Astrocyte (in vitro differentiated cells and primary cell): ENCODE measurements at places on chromosomes 7 and 10. TPM values are rescaled to one million over a fixed set of nuclear protein-coding genes. Genes with fewer than 3 reads are reported as not detected.
A peak's percentile ranks its signal among the peaks of the same experiment; 100 is the strongest.

Gene INMT
- total RNA-seq = 0.09 TPM in 1 of 2 replicates, not detected in the other

Gene FAM25G
- total RNA-seq = not detected in 2 replicates

Gene SYCE1
- total RNA-seq = 0.23 TPM in 1 of 2 replicates, not detected in the other

Gene OGDHL
- 1.2 and 1.9 TPM in 2 replicates for total RNA-seq

Gene CFTR
- total RNA-seq = 0.38 and 2.5 TPM in 2 replicates

Gene ACBD7
- 0.36 and 0.79 TPM in 2 replicates for total RNA-seq

Gene PTN
- 11.1 and 17.2 TPM in 2 replicates for total RNA-seq

Gene LRCH4
- 52.7 and 62.5 TPM in 2 replicates for total RNA-seq

Gene HTRA1
- 34.9 and 89.8 TPM in 2 replicates for total RNA-seq

Gene ARHGAP19
- total RNA-seq = 9.0 and 9.2 TPM in 2 replicates

- H3K27ac ChIP-seq = peak overlapping the region; percentile 20
- no peak overlapping the region for H3K4me3 ChIP-seq
- DNase-seq = no peak
- H3K4me1 ChIP-seq = peaks cover 25% of the 10 kb centered on the region
- H3K27me3 ChIP-seq = no peaks in the 10 kb centered on the region
- peaks cover 68% of the 10 kb centered on the region for H3K36me3 ChIP-seq
These were observed 29.0 kb upstream of the DAGLB start for GRCh38 chr7:6476596-6477317.

GRCh38 chr10:43375401-43376020 is 4.1 kb downstream of the FXYD4 start:
- no peaks in the 10 kb centered on the region for H3K36me3 ChIP-seq
- no peak overlapping the region for H3K27ac ChIP-seq
- no peaks in the 10 kb centered on the region for H3K27me3 ChIP-seq
- H3K4me3 ChIP-seq = no peak overlapping the region

DNA sequence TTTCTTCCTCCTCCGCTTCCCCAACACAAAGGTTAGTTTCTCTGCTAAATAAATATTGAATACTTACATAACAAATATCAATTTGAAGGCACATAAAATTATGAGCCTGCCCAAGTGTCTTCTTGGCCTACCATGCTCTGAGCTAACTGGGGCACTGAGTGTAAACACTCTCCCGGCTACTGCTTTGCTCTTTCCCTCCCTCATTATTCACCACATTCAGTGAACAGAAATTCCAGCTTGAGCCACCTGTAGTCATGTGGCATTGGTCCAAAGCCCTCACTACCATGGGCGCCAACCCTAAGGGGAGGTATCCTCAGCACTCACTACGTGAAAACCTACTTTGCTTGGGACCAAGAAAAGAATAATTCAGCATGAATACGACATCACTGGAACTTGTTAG is 409.0 kb downstream of the KCNMA1 start:
- no peak overlapping the region for H3K27ac ChIP-seq
- no peaks in the 10 kb centered on the region for H3K36me3 ChIP-seq
- no peak overlapping the region for H3K4me3 ChIP-seq

GRCh38 chr7:41652267-41652666 is 50.6 kb downstream of the INHBA start:
- H3K4me1 ChIP-seq = no peaks in the 10 kb centered on the region
- H3K27ac ChIP-seq = no peak overlapping the region
- no peak for DNase-seq
- H3K36me3 ChIP-seq = no peaks in the 10 kb centered on the region
- H3K4me3 ChIP-seq = no peak overlapping the region
- H3K27me3 ChIP-seq = no peaks in the 10 kb centered on the region

GRCh38 chr10:78296785-78297184 is 263.1 kb downstream of the RPS24 start:
- no peaks in the 10 kb centered on the region for H3K36me3 ChIP-seq
- peaks cover 5% of the 10 kb centered on the region for H3K27me3 ChIP-seq
- no peak overlapping the region for H3K4me3 ChIP-seq
- no peaks in the 10 kb centered on the region for H3K4me1 ChIP-seq
- no peak for DNase-seq

DNA sequence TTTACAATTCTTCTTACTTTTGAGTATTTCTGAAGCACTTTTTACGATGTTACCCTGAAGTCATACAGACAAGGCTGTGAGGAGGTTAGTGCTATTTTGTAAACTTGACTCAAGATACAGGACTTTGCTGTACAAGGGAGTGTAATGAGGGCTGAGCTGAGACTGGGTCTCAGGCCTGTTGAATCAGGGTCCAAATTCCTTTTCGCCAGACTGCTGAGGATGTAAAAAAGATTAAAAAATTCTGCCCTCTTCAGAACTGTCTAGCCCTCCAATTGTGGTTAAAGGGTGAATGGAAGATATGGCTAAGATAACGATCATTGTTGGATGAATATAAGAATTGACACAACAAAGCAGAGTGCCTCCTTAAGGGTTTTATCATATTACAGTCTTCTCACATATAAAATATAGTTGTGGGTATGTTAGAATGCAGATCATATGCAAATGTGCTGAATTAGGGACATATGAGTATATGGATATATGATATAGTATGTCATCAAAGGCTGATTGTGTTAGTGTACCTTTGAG is 165.4 kb downstream of the SUGCT start:
- no peaks in the 10 kb centered on the region for H3K36me3 ChIP-seq
- H3K27me3 ChIP-seq = no peaks in the 10 kb centered on the region
- H3K27ac ChIP-seq = peak overlapping the region; percentile 98
- no peak overlapping the region for H3K4me3 ChIP-seq

GRCh38 chr10:23364378-23364777 is 19.8 kb upstream of the C10orf67 start:
- DNase-seq = no peak
- H3K36me3 ChIP-seq = no peaks in the 10 kb centered on the region

GRCh38 chr10:99429517-99430095 is 818 bp downstream of the GOT1 start:
- no peaks in the 10 kb centered on the region for H3K27me3 ChIP-seq
- H3K27ac ChIP-seq = peak overlapping the region; percentile 67
- no peak for DNase-seq
- H3K36me3 ChIP-seq = peaks cover 6% of the 10 kb centered on the region

DNA sequence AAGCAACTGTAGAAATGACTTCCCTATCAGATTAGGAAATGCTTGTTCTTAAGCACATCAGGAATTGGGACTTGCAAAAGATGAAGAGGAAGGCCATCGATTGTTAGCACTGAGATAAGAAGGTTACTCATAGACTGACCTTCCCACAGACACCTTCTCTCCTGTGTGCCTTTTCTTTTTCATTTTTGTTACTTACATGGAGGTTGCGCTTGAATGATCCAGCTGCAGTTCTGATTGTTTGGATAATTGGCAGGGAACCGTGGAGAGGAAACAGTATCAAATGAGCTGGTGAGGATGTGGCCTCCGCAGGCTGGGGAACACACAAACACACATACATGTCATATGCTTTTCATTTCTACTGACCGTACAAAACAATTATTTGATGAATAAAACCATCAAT is 134.9 kb upstream of the RSU1 start:
- H3K36me3 ChIP-seq = no peaks in the 10 kb centered on the region
- peak overlapping the region; percentile 70 for H3K27ac ChIP-seq
- no peak overlapping the region for H3K4me3 ChIP-seq
- DNase-seq = no peak
- H3K4me1 ChIP-seq = peaks cover 22% of the 10 kb centered on the region

- no peaks in the 10 kb centered on the region for H3K27me3 ChIP-seq
- no peaks in the 10 kb centered on the region for H3K36me3 ChIP-seq
These were observed 247.1 kb downstream of the COBL start for GRCh38 chr7:51069411-51070083.

DNA sequence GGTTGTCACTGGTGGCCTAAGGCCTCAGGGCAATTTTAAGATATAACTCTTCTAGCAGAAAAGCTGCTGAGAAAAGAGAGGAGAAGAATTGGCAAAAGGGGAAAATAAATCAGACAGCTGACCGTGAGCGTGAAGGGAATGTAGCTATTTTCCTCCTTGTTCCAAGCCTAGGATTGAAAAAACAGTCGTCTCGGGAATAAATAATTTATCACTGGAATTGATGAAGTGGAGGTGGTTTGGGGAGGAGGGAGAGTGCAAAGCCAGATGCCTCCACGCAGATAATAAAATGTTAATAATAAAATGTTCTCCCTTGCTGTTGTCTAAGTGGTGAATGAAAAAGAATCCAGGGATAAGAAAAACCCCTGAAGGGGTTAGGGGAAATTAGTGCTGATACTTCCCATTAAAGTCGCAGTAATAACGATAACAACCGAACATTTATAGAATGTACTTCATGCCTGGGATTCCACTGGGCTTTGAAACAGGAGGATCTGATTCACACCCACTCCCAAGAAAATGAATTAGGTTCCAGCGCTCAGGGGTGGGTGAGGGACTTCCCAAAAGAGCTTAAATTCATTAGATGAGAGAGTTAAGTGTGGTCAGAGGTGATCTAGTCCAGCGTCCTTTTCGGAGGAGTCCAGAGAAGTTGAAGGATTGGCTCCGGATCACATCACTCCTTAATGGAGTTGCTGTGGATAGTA is 27.3 kb downstream of the BAMBI start:
- no peaks in the 10 kb centered on the region for H3K36me3 ChIP-seq
- H3K4me1 ChIP-seq = no peaks in the 10 kb centered on the region
- no peaks in the 10 kb centered on the region for H3K27me3 ChIP-seq

DNA sequence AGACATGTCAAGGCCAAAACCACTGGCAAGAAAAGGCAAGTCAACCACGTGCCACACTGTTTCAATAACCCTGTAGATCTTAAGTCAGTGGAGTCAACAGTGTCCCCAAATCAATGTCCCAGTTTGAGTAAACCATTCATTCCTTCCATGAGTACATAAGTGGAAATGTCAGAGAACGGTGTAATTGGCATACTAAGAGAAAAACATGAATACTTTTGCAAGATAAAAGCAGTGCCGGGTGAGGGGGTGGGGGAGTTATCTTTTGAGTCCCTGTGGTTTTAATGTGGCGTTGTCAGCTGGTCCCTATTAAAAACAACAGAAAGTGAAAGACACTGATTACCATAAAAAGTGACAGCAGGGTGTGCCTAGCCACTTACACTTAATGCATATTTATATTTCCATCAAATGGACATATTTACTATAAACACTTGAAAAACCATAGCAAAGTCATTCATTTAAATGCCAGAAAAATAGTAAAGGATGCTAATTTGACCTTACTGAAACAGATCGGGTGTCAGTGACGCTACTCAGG is 37.8 kb downstream of the RSU1 start:
- H3K27me3 ChIP-seq = no peaks in the 10 kb centered on the region
- H3K4me1 ChIP-seq = peaks cover 5% of the 10 kb centered on the region
- no peak overlapping the region for H3K27ac ChIP-seq
- peaks cover 3% of the 10 kb centered on the region for H3K36me3 ChIP-seq

GRCh38 chr10:101559596-101560297 is 28.3 kb downstream of the POLL start:
- no peaks in the 10 kb centered on the region for H3K36me3 ChIP-seq
- DNase-seq = no peak
- no peak overlapping the region for H3K27ac ChIP-seq
- peaks cover under 1% of the 10 kb centered on the region for H3K27me3 ChIP-seq
- H3K4me1 ChIP-seq = no peaks in the 10 kb centered on the region

DNA sequence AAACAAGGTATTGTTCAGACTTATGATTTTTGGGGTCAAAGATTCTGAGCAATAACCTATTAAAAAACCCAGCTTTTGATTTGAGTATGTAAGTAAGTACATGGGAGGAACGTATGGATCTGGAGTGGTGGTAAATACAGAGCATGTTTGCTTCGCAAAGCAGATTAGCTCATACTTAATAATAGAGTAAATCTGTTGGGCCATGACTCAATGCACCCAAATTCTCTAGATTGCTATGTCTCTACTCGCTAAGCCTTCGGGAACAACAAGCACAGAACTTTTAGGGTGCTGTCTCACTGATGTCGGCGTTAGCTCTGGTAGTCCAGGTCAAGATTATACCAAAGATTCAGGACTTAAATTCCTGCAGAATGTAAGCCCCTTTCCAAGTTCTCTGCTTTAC is 807 bp upstream of the MINPP1 start:
- peak overlapping the region; percentile 72 for H3K4me3 ChIP-seq
- no peaks in the 10 kb centered on the region for H3K36me3 ChIP-seq
- DNase-seq = peak; percentile 58
- H3K27ac ChIP-seq = peak overlapping the region; percentile 89

GRCh38 chr7:8113184-8113583 is 144.6 kb downstream of the GLCCI1 start:
- peaks cover 8% of the 10 kb centered on the region for H3K4me1 ChIP-seq
- no peak overlapping the region for H3K4me3 ChIP-seq

DNA sequence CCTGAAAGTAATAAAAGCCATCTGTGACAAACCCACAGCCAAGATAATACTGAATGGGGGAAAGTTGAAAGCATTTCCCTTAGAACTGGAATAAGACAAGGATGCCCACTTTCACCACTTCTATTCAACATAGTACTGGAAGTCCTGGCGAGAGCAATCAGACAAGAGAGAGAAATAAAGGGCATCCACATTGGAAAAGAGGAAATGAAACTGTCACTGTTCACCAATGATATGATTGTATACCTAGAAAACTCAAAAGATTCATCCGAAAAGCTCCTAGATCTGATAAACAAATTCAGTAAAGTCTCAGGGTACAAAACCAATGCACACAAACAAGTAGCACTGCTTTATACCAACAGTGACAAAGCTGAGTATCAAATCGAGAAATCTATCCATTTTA is 581.7 kb upstream of the TEX47 start:
- DNase-seq = no peak
- no peaks in the 10 kb centered on the region for H3K36me3 ChIP-seq
- H3K4me1 ChIP-seq = no peaks in the 10 kb centered on the region
- no peak overlapping the region for H3K4me3 ChIP-seq

DNA sequence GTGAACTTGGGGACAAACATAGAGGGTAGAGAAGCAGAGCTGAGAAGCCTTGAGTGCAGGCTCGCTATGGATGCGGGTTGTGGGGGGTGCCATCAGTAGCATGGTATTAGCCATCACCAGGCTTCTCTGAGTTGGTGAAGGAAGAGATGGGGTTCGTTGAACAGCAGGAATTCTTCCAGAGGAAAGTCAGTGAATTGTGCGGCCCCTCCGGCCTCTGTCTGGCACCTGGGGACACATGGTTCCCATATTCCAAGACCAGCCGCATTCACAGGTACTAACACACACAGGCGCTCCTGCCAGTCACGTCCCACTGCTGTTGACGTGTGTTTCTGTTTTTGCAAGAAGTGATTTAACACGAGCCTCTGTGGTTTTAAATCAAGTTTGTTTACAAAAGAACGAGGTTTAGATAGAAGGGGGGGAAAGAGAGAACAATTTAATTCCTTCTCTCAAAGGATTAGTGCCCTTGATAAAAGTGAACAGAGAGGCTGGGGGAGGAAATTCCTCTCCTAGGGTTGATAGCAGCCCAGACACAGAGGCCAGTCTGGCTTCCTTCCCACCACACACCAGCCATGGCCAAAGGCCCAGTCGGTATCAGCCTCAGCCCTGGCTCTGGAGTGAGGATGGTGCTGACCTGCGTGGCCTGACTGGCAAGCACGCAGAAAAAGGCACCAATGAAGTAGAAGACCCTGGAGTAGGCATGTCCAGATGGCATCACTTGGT is 252.6 kb upstream of the IGFBP3 start:
- no peaks in the 10 kb centered on the region for H3K36me3 ChIP-seq
- no peak overlapping the region for H3K4me3 ChIP-seq
- DNase-seq = peak; percentile 35
- peaks cover 24% of the 10 kb centered on the region for H3K4me1 ChIP-seq

DNA sequence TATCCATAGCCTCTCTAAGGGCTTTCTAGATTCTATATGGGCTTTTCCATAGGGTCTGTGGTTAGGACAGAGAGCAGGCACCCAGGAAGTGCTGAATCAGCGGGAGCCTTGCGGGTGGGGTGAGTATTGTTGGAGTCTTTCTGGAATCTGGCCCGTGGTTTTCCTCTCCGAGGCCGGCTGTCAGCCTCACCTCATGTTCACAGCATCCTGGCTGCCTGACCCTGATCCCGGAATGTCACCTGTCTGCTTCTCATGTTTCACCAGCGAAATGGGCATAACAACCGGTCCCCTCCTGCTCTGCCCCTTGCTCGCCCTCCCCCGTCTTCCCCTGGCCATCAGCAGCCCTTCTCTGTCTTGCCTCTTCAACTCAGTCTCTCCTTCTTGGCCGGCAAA is 36.5 kb downstream of the DDIT4 start:
- H3K27ac ChIP-seq = no peak overlapping the region
- H3K27me3 ChIP-seq = no peaks in the 10 kb centered on the region
- no peak overlapping the region for H3K4me3 ChIP-seq
- DNase-seq = no peak
